ENCODE measurements at places on chromosomes 13 and 19.

- no peak for DNase-seq
Measured at GRCh38 chr19:50242581-50242980, 39.2 kb downstream of the MYH14 start.

DNA sequence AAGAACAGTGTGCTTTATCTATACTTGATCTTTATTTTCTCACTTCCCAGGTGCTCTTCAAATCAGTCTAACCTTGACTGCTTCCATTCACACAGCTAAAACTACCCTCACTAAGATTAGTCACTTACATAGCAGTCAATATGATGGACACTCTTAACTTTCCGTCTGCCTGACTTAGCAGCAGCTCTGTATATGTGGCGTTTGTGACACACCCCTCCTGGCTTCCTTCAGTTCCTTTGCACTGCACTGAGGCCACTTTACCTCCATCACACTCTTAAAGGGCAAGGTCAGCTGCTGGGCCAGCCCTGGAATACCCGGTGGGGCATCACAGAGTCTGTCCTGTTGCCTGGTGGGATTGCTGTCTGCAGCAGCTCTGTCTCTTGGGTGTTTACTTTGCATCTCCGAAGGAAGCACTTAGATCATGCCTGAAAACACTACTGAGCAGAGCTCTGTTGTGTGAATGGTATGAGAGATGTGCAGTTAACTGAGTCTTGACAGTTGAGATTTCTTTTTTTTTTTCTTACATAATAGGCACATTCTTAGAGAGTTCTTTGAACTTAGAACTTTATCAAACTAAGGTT lies 35.6 kb upstream of the IL17D start:
- no peak for DNase-seq

GRCh38 chr19:39405958-39406655 lies 540 bp upstream of the ZFP36 start:
- DNase-seq, result peak; percentile 94

DNA sequence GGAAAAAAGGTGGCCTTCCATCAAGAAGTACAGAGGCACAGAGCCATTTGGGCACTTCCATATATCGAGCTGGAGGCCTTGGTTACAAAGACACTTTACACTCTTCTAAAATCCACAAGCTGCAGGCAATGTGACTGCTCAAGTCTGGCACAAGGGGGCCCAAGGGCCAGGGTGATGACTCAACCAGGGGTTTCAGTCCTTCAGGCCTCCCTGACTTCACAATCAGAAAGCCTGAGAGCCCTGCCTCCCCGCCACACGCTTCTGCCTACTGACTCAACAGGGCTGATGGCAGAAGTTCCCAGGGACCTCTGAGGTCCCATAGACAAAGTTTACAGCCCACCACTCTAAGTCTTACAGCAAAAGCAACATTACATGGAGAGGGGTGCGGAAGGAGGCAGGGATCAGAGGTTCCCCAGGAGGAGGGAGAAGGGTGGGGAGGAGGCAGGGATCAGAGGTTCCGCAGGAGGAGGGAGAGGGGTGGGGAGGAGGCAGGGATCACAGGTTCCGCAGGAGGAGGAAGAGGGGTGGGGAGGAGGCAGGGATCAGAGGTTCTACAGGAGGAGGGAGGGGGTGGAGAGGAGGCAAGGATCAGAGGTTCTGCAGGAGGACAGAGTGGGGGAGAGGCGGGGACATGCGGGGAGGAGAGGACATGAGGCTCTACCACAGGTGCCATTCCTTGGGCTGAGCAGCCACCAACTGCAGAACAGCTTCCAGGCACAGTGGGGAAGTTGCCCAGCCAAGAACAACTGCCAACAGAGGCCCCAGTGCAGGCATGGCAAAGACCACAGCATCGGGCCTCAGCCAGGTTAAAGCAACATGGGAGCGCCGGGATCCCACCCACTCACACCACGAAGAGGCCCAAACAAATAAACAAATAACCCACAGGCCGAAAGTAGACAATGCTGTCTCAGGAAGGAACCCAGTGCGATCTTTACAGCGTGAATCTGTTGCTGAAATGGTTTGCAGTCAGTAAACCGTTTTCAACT lies 52.0 kb downstream of the SLC7A1 start:
- DNase-seq, result no peak

DNA sequence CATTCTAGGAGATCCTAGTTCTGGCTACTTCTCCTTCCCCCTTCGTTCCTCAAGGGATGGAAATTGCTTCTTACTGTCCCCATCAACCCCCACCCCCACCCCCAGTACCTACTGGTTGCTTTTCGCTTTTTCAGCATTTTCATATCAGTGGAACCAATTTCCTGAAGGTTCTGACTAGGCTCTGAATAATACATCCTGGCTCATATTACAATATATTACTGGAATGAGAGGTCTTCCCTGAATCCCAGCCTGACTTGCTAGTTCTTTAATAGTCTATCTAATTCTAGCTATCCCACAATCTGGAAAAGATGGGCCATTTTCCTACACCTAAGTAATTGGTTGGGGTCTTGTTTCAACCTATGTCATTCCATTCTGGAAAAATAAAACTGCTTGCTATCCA lies 207.4 kb downstream of the COG6 start:
- no peak for DNase-seq

- no peak for DNase-seq
Measured at GRCh38 chr13:92390217-92390616, 836.4 kb upstream of the GPC6 start.

GRCh38 chr13:75217949-75218348 lies 264.0 kb downstream of the TBC1D4 start:
- DNase-seq, result no peak

GRCh38 chr13:69324090-69324886 lies 783.3 kb upstream of the ATXN8OS start:
- no peak for DNase-seq

DNA sequence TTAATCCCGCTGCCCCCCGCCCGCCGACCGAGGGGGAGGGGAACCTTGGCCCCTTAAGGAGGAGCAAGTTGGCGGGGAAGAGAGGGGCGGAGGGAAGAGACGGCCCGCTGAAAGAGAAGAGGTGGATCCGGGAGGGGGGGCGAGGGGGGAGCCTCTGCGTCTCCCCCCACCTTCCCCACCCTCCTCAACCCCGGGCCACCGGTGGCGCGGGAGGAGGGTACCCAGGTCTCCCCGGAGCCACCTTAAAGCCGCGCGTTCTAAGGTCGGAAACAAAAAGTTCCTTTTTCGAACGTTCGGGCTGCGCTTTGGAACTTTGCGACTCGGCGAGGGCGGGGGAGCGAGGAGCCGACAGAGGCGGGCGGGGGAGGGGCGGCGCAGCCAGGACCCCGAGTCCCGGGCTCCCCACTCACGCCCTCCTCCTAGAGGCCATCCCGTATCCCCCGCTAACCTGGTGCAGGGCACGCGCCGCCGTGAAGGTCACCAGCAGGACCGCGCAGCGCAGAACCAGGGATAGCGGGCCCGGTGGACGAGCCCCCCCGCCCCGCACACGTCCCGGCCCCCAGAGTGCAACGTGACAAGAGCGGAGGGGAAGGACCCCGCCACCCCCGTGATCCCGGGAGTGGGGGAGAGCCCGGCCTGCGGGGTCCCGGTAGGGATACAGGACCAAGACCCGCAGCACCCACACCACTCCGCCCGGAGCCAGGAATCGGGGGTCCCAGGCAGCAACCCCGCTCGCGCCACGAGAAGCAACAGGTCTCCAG lies 659 bp downstream of the ERF start:
- peak; percentile 69 for DNase-seq

- DNase-seq, result no peak
Measured at GRCh38 chr19:35294328-35294727, 2.4 kb downstream of the MAG start.

DNA sequence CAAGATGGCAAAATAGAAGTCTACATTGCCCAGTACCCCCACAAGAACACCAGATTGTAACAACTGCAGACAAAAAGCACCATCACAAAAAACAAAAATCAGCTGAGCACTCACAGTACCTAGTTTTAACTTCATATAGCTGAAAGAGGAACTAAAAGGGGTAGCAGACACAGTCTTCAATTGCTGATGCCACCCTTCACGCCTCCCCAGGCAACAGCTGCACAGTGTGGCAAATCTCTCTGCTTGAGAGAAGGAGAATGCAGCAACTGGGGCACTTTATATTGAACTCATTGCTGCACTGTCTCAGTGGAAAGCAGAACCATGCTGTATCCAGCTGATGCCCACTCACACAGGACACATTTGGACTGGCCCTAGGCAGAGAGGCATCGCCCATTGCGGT lies 2714.5 kb upstream of the PCDH20 start:
- no peak for DNase-seq

DNA sequence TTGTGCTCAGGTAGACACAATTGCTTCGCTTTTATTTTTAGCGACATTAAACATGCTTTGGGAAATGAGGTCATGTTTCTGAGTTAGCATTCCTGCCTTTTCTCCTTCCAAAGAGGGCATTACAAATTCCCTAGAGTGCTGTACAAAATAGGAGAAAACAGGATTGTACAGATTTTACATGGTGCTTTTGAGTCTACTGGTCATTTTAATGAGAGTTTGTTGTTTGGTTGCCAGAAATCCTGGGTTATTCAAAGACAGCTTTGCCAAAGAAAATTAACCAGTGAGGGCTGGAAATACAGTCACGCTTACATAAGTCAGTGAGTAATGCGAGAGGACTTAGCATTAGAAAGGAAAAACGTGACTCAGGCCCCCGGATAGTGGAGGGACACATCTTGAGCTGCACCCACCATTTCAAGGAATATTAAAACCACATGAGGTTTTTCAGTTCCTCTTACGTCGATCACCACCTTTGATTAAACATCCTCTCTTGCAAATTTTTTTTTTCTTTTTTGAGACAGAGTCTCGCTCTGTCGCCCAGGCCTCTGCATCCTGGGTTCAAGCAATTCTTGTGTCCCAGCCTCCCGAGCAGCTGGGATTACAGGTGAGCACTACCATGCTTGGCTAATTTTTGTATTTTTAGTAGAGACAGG lies 55.4 kb downstream of the SACS start:
- DNase-seq, result peak; percentile 77

GRCh38 chr19:39074205-39074692 lies 9.9 kb upstream of the ACP7 start:
- DNase-seq, result no peak

DNA sequence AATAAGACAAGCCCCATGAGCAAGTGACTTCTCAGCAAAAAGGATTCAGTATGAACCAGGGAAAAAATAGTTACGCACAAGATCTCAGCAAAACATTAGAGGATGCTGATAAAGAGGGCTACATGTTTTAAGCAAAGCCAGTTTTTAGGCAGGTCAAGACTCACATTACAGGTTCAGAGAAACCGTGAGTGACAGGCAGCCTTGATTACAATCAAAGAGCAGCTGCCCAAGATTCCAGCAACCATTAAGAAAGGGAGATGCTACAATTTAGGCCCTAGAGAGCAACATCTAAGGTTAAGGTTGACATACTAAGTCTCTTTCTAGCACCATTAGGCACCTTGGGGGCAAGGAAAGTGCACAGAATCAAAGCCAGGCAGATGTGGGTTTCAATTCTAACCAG lies 2.8 kb upstream of the SLC7A1 start:
- DNase-seq, result no peak

DNA sequence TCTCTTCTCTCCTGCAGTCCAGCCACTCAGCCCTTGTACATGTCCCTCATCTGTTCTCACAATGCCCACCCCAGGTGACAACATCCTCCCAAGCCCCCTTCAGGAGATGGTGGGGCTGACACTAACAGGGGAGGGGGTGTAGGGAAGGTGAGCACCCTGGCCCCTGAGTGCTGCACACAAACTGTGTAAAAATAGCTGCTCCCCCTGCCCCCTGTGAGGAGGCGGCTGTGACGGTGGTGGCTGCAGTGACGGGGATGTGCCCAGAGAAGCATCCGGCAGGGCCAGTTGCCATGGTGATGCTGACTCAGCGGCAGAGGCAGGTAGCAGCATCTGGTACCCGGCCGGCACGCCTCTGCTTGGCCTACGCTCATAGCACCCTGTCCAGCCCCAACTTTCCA lies 13.0 kb upstream of the JUND start:
- DNase-seq, result peak; percentile 94

DNA sequence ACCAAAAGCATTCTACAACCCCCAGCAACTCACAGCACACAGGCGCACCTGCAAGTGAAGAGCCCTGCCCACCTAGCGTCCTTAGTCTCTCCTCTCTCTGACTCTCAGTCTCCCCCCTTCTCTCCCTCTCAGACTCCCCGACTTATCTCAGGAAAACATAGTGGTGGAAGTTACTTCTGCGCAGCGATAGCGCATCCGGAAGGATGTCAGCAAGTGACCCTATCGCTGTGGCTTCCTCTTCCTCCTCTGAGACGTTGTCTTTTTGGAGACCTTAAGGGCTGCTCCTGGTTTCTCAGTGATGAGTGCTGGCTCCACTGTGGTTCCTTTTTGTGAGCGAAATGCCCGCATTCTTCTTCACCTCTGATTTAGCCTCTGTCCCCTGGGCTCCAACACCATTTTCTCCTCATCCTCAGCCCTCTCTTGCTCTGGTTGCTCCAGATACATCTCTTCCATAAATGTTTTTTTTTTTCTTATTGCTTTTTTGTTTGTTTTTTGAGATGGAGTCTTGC lies 1.4 kb upstream of the YIF1B start:
- DNase-seq, result peak; percentile 47

- peak; percentile 26 for DNase-seq
Measured at GRCh38 chr19:13033819-13034611, 38.7 kb downstream of the NFIX start.

DNA sequence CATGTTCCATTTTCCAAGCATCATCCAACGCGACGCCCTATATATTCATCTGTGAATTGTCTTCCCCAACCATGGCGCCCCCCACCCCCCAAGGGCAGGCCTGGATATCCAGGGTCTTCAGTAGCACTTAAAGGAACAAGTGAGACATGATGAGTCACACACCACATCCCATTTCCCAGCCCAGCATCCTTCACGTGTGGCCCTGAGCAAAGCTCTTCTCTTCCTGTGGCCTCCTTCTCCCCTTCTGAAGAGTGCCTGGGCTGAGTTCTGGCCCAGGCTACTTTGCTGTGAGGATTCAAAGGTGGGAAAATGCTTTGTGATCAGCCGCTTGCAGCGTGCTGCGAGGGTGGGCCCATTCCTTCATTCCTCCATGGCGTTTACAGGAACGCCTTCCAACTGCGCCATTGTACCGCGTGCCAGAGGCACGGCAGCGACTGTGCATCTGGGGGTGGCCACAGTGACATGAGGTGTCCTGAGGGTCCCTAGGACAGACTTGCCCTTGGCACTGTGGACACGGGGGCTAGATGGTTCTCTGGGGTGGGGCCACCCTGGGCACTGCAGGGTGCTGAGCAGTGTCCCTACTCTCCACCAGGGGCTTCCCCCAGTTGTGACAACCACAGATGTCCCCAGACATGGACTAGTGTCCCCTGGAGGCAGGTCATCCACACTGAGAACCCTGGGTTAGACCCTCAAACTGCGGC lies 11.7 kb downstream of the PLIN4 start:
- no peak for DNase-seq

- no peak for DNase-seq
Measured at GRCh38 chr19:40528533-40529092, 48.1 kb upstream of the SHKBP1 start.

DNA sequence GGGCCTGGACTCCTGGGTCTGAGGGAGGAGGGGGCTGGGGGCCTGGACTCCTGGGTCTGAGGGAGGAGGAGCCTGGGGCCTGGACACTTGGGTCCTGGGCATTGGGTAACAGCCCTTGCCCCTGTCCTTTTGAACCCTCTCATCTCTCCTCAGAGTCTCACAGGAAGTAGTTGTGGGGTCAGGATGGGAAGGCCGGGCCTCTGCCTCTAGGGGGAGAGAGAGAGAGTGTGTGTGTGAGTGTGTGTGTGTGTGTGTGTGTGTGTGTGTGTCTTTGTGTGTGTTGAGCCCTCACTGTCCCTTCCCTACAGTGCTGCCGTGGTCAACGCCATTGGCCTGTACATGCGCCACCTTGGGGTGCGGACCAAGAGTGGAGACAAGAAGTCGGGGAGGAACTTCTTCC lies 10.9 kb downstream of the ARHGEF1 start:
- DNase-seq, result peak; percentile 27

- DNase-seq, result no peak
Measured at GRCh38 chr19:4692251-4693077, 22.3 kb upstream of the MYDGF start.

Data from CD4-positive, alpha-beta T cell treated with Interleukin-4 for 4 hours (primary cell).